ENCODE measurements at places on chromosomes 5 and 9.

DNA sequence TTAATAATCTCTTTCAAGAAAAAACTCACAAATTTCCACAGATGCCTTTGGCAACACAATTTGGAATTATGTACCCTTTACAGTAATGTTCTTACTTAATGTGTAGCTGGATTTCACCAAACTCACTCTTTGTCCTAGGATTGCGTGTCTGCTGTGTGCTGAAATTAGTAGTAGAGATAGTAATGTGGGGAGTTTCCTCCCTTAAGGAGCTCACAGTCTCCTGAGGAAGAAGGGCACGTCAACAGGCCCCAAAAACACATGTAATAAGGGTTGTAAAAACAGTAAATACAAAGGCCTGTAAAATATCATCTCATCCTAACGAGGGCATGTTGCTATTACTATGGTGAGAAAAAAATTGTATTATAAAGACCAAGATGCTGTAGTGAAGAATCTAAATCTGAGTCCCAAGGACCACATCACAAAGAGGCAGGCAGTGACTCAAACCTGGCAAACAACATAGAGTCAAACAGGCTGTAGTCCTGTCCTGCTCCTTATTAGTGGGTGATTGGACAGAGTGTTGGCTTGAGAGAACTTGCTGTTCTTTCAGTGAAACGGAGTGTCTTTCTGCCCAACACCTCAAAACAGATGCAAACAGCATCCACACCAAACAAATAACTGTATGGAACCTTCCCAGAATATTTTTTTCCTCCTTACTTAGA is 83.2 kb upstream of the PAPPA start:
- no peak for DNase-seq

DNA sequence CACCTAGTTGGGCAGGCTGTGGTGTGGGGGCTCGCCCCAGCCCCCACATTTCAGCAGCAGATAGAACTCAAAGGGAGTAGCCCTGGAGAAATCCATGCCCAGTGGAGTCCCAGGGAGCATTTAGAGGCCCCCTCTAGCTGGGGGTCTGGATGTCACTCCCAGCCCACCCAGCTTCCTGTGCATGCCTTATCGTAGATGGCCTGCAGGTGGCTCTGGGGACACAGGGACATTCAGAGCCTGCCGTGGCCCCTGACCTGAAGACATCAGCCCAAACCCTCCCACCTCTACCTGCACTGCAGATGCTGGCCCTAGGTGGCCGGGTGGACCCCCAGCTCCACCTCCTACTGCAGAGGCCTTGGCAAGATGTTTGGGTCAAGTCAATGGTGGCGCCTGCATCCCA is 49.0 kb upstream of the LMX1B start:
- DNase-seq, result no peak

DNA sequence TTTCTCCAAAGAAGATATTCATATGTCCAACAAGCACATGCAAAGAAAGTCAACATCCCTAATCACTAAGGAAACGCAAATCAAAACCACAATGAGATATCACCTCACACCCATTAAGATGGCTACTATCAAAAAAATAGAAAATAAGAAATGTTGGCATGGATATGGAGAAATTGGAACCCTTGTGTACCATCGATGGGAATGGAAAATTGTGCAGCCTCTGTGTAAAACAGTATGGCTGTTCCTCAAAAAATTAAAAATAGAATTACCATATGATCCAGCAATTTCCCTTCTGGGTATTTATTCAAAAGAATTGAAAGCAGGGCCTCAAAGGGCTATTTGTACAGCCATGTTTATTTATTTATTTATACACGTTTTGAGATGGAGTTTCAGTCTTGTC is 43.0 kb upstream of the HRH2 start:
- no peak for DNase-seq

DNA sequence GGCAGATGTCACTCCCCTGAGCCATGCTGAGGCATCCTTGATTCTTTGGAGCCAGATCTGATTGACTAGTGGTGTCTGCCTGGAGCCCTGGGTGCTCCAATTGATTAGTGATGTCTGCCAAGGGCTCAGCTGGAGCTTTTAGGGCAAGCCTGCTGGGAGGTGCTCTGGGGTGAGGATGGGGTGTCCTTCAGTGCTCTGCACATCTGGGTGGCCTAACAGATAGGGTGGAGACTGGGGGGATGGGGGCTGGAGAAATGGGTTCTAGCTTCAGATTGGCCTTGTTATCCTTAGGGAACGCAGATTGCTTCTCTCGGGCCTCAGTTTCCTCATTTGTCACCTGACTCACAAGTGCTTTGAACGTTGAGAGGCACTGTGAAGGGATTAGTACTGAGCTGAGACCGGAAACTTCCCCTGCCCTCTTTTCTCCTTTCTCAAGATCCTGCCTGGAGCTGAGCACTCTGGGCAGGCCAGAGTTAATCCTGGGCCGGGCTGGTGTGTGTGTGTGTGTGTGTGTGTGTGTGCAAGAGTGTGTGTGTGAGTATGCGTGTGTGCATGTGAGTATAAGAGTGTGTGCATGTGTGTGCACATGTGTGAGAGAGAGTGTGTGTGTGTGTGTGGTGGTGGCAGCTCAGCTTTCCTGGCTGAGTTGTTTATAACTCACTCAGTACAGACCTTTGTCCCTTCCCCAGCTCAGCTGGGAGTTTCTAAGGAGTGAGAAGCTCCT is 5.6 kb upstream of the IER5L start:
- DNase-seq, result no peak

- no peak for DNase-seq
Observed at GRCh38 chr5:72353046-72353445, 32.9 kb downstream of the PTCD2 start.

- peak; percentile 33 for DNase-seq
Observed at GRCh38 chr5:116605310-116606070, 30.9 kb upstream of the SEMA6A start.

DNA sequence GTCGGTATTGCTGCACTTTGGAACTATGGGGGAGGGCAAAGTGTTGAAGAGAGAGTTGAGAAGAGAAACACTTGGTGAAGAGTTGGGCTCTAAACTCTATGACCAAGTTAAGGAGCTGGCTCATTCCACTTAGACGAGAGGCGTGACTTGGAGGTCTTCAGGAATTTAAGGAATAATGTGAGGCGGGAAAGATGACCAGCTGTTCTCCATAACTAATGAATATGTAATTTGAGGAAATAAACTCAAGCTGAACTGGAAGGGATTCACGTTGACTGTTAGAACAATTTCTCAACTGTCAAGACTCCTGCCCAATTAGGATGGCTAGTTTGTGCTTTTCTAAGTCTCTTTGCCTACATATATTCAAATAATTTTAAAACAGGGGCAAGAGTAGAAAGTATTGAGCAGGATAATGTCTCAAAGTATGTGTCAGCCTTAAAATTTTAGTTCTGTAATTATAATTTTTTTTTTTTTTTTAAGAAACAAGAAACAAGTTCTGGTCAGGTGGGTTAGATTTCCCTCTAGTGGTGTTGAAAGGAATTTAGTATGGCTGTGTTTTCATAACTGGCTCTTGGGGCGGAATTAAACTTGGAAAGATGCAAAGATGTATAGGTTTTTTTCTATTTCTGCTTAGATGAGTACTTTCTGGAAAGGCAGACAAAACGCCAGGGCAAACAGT is 33.4 kb downstream of the TMEM252 start:
- DNase-seq, result peak; percentile 38

DNA sequence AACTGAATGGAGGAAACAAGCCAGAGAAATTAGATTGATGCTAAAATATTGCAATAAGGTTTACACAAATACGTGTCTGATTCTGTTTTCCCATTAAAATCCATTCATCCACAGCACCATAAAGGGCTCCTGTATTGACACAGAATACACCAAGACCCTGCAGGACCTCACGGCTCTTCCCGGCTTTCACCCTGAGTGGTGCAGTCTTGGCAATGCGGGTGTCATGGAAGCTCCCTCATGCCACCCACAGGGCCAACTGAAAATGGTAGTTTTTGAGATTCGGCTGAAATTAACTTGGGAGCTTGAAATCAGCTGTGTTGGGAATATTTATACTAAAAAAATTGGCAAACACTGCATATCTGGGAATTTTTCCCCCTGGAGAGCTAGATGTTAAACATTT is 17.3 kb upstream of the EXOC3 start:
- no peak for DNase-seq

- DNase-seq, result no peak
Observed at GRCh38 chr9:116269250-116269649, 115.7 kb downstream of the PAPPA start.

- DNase-seq, result no peak
Observed at GRCh38 chr9:108077556-108077955, 588.0 kb upstream of the KLF4 start.

DNA sequence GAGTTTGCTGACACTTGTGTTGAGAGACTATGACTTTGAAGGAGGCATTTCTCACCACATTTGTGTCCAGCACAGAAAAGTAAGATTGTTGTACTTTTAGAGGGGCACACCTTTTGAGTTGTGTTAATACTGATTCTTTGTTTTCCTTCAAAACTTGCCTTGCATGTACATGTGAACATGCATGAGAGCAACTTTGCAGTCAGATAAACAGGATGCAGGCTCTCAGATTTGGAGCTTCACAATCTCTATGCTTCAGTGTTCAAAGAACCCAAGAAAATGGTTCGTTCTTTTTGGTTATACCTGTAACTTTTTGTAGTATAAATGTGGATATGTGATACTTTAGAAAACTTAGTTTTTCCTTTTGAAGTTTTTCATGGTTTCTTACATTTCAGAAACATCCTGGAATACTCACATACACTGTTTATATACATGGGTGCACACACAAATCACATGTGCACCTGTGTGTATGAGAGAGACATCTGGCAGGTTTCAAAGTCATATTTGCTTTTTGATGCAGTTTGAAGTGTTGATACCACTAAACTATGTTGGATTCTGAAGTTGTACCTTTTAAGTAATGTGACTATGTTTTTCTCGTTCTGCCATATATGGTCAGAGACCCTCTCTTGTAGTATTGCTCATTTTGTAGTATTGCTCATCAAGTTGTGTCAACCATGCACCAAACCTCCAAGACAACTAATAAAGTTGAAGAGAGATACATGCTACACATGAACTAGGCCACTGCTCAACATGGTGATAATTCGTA is 190.7 kb downstream of the CD180 start:
- DNase-seq, result no peak

- DNase-seq, result no peak
Observed at GRCh38 chr5:79507251-79508205, 6.4 kb downstream of the HOMER1 start.

- DNase-seq, result no peak
Observed at GRCh38 chr9:9045572-9045971, 1246.0 kb upstream of the DMAC1 start.

DNA sequence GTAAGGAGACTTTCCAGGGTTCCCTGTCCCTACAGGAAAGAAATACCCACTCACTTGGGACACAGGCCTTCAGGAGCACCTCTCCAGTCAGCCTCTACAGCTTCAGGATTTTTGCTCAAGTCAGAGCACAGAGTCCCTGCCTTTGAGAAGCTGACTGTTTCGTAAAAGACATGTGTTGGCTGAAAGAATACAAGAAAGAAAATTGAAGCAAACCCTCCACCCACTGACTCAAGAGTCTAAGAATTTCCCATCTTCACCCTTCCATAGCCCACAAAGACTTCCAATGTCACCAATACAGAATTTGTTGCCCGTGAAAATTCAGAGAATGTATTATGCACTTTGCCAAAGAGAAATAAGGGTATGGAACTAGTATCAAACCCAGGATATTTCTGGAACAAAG is 53.0 kb upstream of the ZNF622 start:
- no peak for DNase-seq

- peak; percentile 11 for DNase-seq
Observed at GRCh38 chr9:137919095-137919465, 41.5 kb downstream of the CACNA1B start.

DNA sequence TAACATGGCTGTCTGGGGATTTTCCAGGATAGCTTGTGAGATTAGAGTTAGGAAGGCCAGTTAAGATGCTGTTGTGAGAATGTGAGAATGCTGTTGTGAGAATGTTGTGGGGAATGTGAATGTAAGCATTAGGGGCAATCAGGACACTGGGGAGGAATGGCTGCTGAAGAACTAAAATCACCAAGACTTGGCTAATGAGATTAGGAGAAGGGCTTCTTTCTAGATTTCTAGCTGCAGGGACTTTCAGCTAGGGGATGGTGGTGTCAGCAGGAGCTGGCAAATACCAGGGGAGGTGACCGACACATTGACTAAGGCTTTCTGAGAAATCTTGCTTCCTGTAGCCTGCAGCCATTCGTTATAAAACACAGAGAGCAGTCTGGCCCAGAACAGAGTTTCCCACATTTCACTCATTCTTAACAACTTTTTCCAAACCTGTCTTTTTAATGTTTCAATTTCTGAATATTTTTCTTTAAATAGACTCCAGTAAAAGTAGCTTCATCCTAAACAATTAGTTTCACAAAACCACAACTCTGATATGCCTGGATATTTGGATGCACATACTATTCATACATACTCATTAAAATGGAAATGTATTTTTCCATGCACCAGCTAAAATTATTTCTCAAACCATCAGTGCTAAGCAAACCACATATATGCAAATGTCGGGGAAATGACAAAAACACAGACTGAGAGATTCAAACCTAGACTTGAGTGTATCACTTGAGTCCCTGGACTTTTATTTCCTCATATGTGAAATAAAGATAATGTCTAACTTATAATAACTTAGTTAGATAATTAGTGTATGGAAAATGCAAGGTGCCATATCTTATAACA is 89.3 kb upstream of the TNC start:
- DNase-seq, result no peak

- no peak for DNase-seq
Observed at GRCh38 chr9:85453850-85454249, 287.9 kb downstream of the AGTPBP1 start.

- DNase-seq, result no peak
Observed at GRCh38 chr9:7333719-7334118, 465.9 kb downstream of the DMAC1 start.

DNA sequence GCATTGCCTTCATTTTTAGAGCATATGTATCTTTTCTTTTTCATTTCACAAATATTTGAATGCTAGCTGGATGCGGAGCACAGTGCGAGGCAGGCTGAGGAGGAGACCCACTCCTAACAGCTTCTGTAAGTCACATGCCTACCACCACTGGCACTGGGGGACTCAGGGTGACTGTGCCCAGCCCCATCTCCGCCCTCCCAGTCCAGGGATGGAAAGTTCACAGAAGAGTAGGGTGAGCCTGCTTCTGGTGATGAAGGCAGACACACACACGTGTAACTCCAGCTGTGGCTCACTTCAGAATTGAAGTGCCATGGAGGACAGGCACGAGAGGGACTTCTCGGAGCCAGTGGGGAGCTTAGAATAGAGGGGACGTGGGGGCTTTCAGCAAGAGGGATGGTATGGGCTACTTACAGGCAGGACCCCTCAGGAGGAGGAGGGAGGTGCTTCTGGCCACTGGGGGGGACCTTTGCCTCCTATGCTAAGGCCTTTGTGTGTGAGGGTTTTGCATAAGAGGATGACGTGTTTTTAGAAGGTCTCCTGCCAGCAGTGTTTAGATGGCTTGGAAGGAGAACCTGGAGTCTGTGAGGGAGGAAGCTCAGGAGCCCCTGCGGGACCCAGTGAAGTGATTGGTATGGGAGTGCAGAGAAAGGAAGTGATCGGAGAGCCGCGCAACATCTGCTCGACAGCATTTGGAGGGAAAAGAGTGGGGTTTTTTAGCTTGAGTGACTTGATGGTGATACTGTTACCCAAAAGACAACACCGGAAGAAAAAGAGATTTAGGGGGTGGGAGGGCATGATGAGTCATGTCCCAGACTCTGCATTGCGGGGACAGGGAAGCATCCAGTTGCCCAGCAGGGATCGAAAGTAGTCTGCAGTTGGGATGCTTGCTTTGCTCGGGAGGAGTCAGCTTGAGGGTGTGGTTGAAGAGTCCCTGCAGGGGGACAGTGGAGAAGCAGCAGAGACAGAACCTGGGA is 163.5 kb upstream of the OTULINL start:
- DNase-seq, result no peak

All from retina (tissue), 1 donor.